IMR-90 (cell line): ENCODE measurements at places on chromosomes 7 and 10. TPM values are rescaled to one million over a fixed set of nuclear protein-coding genes. Genes with fewer than 3 reads are reported as not detected.

HKDC1 gene
- total RNA-seq, result under 0.01 TPM in 1 of 2 replicates, not detected in the other

DNA sequence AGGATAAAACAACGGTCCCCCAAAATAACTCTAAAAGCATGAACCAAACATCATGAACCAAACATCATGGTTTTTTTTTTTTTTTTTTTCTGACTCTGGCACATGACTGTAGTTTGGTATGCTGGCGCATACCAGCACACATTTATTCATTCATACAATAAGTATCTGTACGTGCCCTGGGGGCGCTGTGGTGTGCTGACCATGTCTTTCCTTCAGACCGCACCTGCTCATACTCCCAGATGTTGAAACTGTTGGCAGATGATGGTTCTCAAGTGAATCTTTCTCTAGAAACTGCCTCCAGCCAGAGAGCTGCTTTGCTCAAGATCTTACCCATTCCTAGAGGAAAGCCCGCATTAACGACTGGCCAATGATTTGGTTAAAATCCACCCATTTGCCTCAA lies 114.7 kb upstream of the ANKRD30A start:
- no peaks in the 10 kb centered on the region for H3K36me3 ChIP-seq
- no peak for DNase-seq
- H3K4me3 ChIP-seq, result no peak overlapping the region
- no peaks in the 10 kb centered on the region for H3K4me1 ChIP-seq
- no peak overlapping the region for H3K27ac ChIP-seq

- H3K27ac ChIP-seq, result peak overlapping the region; percentile 74; the same call in 1 of the 2 replicates
- no peak for DNase-seq
- no peaks in the 10 kb centered on the region for H3K27me3 ChIP-seq
Observed at GRCh38 chr7:45027774-45028114, 27.7 kb downstream of the CCM2 start.

SLC26A5 gene
- not detected in 2 replicates for total RNA-seq

ARMC3 gene
- total RNA-seq, result not detected in 2 replicates

GFRA1 gene
- 8.6 and 9.1 TPM in 2 replicates for total RNA-seq

IL2RA gene
- not detected in 2 replicates for total RNA-seq

DNA sequence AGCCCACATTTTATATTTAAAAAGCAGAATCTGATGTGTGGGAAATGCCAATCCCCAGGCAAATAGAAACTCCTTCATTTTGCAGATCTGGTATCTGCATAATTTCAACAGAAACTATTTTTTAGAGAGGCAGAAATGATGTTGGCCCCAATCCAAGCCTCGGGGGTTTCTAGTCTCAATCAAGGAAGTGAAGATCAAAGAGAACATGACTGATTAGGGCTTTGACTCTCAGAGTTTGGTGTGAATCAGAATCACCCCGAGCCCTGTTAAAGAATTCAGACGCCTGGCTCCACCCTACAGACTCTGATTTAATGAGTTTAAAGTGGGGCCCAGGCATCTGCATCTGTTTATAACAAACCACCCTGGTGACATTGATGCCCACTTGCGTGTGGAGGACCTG lies 36.7 kb upstream of the UBE2H start:
- no peak for DNase-seq
- no peaks in the 10 kb centered on the region for H3K4me1 ChIP-seq
- H3K36me3 ChIP-seq, result no peaks in the 10 kb centered on the region
- H3K27ac ChIP-seq, result no peak overlapping the region
- no peak overlapping the region for H3K4me3 ChIP-seq
- H3K27me3 ChIP-seq, result no peaks in the 10 kb centered on the region

GRCh38 chr7:42686594-42687156 lies 225.2 kb downstream of the C7orf25 start:
- no peak overlapping the region for H3K4me3 ChIP-seq
- DNase-seq, result no peak
- H3K27me3 ChIP-seq, result peaks cover 3% of the 10 kb centered on the region
- no peaks in the 10 kb centered on the region for H3K4me1 ChIP-seq
- no peaks in the 10 kb centered on the region for H3K36me3 ChIP-seq
- H3K27ac ChIP-seq, result no peak overlapping the region
